ENCODE measurements at places on chromosomes 6 and 20.
A peak's percentile ranks its signal among the peaks of the same experiment; 100 is the strongest.

DNA sequence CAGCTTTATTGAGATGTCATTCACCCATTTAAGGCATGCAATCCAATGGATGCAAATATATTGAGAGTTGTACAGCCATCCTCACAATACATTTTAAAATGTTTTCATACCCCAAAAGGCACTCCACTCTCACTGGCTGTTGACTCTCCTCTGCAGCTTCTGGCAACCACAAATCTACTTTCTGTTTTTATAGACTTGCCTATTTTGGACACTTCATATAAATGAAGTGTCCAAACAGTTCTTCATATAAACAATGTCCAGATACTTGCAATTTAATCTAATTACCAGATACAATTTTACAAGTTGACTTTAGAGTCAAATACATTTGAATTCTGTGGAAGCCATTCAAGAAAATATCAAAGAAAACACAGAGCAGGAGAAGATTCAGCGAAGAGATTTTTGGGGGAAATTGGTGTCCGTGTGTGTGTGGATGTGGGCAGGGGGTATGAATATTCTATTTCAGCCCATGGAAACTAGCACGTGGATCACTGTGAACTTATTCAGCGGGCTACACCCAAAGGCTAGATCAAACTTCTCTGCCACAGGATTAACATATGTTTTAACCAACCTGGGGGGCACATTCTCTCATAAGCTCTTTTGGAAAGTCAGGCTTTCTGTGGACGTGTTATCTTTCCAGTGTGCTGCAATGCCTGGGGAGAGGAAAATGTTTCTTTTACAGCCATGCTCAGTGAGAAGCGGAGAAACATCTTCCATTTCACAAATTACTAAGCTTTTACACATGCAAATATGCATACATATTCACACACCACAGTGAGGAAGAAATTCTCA, 73.9 kb downstream of the PLG start:
- no peak for DNase-seq

DNA sequence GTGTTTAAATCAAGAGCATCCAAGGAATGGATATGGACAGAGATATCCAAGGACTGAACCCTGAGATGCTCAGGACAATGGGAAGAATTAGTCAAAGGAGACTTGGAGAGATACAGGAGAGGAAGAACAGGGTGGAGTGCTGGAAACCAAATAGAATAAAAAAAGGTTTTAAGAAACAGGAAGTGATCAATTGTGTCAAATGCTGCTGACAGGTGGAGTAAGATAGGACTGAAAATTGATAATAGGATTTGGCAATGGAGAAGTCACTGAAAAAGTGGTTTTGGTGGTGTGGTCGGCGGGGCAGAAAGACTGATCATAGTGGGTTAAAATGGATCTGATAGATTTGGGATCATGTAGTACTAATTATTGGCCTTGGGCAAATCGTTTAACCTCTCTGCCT, 37.9 kb upstream of the PNRC1 start:
- no peak for DNase-seq

DNA sequence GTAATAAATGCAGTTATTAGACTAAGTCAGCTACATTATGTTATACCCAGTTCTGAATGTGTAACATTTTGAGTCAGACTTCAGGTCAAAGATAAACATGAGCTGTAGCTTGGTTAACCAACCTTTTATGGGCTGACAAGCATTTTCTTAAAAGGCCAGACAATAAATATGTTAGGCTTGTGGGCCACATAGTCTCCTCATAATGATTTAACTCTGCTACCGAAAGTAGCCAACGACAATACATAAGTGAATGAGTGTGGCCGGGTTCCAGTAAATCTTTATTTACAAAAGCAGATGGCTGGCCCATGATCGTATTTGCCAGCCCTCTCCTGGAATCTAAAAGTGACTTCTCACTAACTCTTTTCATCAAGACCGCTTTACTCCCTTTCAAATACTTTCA, 49.9 kb downstream of the ATG5 start:
- DNase-seq: no peak

- no peak for DNase-seq
Measured at GRCh38 chr20:33645396-33645795, 16.7 kb upstream of the C20orf144 start.

DNA sequence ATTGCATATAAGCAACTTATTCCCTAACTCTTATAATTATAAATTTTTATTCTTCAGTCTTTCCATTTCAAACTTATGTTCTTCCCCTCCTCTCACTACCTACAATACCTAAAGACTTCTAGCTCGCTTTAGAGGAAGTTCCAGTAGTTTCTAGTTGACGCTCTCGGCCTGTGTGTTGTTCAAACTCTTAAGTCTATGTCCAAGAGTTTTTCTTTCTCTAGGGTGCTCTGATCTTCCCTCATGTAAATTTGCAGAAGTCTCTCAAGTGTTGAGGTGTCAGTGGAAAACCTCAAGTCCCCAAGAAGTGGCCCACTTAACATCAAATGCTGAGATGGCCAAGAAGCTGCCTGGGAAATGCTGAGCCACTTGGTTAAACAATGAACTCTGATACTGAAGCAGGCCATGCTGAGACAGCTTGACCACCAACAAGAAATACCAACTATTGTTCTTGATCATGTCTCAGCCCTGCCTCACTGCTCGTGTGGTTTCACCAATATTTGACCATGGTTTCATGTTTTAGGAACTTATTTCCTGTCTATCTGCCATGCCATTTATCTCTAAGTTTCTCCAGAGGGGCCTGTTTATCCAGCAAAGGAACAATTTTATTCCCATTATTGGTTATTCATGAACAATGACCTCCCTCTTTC, 100.9 kb upstream of the TCF21 start:
- no peak for DNase-seq

DNA sequence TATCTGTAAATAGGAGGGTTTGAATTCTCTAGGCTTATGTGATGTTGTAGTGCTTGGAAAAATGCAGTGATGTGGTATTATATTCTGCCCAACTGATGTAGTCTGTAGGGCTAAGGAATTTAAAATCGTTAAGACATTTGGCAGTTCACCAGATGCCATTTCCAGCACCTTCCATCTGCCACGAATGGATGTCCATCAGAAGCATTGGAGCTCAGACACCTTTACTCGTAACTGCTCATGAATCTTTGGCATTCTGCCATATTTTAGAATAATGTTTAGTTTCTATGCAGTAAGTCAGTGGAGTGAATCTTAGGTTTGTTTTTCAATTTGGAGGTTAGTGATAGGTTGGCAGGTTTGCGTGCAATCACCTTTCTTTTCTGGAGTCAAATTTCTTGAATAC, 2.4 kb upstream of the SYTL3 start:
- DNase-seq: no peak

DNA sequence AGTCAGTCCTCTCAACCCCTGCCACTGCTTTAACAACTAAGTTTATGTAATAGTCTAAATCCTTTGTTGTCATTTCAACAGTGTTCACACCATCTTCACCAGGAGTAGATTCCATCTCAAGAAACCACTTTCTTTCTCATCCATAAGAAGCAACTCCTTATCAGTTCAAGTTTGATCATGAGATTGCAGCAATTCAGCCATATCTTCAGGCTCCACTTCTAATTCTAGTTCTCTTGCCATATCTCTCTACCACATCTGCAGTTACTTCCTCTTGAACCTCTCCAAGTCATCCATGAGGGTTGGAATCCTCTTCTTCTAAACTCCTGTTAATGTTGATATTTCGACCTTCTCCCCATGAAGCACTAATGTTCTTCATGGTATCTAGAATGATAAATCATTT, 57.9 kb upstream of the FOXO3 start:
- DNase-seq: no peak

DNA sequence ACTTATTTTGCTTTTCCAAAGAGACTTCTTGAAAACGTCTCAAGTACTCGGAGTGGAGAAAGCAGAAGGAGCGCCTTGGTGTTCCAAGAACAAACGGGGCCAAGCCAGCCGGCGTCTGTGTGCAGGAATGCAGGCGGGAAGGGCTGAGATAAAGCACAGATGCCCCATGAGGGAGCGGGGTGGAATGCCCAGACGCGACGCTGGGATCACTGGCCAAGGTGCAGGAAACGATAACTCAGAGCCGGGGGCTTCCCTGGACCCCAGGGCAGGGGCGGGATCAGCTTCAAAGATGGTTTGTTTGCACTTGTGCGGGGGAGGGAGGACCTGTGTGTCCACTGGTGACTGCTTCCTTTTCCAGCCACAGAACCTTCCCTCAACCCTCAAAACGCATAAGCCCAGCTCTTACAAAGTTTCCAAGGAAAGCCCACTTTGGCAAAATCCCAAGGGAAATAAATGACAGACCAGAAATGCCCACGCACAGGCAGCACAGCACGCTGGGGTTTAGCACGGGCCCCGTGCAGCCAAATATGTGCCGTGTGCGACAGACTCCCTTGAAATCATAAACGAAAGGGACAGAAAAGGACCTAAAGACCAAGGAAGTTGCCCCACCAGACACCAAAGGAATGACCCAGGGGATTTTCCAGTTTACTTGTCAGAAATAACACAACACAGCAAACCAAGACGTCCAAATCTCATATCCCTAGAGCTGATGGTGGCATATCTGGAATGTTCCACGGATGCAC, 113.9 kb downstream of the NFATC2 start:
- DNase-seq: no peak

DNA sequence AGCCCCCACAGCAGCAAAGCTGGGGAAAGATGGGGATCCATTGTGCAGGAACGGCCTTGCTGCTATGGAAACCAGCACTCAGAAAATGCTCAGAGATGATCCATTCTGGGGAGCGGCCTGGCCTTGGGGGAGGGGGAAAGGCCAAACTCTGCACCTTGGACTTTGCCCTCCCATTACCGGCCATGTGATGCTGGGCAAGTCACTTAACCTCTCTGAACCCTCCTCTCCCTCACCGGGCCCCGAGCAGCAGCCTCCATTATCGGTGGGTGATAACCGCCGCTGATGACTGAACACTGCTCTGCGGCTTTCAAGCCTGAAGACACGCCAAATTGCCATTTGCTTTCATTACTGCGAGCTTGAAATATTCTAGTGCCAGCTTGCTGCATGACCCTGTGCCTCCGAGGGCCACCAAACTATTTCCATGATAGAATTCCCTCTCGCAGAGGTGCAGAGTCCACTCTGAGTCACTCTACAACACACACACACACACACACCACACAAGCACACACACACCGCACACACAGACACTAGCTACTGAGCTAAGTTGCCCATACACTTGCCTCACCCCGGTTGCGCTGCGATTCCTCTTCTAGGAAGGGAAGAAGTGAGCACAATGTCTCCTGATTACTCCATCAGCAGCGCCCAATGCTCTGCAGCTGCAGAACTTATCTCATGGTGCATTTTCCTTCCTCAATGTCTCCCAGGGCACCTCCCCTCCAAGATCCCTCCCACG, 20.6 kb upstream of the SIRPA start:
- no peak for DNase-seq

- DNase-seq: no peak
Measured at GRCh38 chr20:54736421-54736820, 261.0 kb downstream of the DOK5 start.

DNA sequence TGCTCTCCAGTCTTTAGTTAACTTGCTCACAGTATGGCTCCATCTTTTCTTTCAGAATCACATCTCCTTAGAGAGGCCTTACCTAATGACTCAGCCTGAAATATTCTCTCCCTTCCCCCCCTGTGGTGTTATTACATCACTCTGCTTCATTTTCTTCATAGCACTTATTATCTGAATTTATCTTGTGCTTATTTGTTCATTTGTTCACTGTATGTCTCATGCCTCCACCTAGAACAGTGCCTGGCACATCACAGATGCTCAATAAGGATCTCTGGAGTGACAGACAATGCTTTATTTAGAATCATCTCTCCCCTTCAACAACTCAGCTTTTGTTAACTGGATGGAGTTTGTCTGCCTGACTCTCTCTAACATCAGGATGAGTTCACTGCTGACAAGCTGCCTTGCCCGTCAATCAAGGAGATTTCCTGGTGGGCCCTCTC, 96.6 kb upstream of the MAN1A1 start:
- DNase-seq: no peak

DNA sequence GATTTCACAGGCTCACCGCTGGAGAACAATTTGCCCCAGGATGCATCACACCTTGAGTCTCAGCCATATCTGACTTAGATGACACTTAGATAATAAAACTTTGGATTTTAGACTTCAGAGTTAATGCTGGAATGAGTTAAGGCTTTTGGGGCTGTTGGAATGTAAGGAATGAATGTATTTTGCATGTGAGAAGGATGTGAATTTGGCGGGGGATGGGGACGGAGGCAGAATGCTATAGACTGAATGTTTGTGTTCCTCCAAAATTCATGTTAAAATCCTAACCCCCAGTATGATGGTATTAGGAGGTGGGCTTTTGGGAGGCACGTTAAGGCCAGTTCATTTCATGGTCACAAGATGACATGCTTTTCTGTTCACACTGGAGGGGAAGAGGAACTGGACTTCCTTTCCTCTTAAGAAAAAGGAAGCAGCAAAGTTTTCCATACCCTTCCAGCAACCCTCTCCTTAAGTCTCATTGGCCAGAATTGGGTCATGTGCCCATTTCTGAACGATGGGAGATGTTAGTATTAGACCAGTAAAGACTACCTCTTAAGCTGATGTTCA, 5.8 kb upstream of the SRXN1 start:
- no peak for DNase-seq

GRCh38 chr6:158329531-158329930, 17.3 kb downstream of the TULP4 start:
- no peak for DNase-seq

GRCh38 chr20:32743237-32744112, at the start of gene COMMD7:
Gene COMMD7, minus strand, starts transcription at chr20:32743467. Its CDS starts 76 bp downstream, at chr20:32743391.
- peak; percentile 54 for DNase-seq

DNA sequence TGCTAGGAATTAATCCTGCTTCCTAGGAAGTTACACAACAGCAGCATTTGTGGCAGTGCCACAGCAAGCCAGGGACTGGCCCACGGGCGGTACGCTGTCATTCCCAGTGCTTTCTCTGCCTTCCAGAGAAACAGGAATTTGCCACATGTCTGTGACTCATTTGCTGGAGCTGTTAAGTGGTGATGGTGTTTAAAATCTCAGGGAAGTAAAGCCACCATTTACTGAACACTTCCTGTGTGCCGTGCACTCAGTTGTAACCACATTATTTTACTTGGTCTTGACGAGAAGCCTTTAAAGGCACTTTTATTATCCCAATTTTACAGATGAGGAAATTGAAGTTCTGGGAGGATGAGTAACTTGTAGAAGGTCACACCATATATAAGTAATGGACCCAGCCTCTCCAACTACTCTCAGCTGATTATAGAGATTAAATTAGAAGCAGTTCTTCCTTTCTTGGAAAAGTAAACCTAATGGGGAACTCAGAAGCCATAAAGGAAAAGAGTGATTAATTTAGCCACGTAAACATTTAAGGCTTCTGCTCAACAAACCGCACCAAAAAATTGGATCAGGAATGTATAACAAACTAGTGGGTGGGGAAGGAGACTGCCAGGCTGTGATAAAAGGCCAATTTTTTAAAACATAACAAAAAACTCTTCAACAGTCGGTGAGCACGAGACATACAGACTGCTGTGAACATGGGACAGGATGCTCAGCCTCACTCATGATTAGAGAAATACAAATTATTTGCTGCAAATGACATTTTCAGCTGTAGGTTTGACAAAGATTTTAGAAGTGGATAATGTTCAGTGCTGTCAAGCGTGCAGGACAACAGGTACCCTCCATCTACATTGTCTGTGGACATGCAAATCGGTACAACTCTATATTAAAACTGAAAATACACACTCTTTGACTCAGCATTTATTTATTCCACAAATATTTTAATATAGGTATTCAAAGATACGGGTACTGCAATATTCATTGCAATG, 311.2 kb downstream of the NRN1 start:
- no peak for DNase-seq

GRCh38 chr6:105967917-105968602, 118.1 kb upstream of the PRDM1 start:
- DNase-seq: no peak

- no peak for DNase-seq
Measured at GRCh38 chr6:108528878-108529277, 31.8 kb upstream of the FOXO3 start.

- DNase-seq: no peak
Measured at GRCh38 chr6:101747716-101748115, 354.2 kb downstream of the GRIK2 start.
